Thyroid gland (tissue), 4 donors: ENCODE measurements at places on chromosomes 7 and 10.

GRCh38 chr7:134562136-134562535 is 13.2 kb downstream of the AKR1B15 start:
- DNase-seq: peak; percentile 38

DNA sequence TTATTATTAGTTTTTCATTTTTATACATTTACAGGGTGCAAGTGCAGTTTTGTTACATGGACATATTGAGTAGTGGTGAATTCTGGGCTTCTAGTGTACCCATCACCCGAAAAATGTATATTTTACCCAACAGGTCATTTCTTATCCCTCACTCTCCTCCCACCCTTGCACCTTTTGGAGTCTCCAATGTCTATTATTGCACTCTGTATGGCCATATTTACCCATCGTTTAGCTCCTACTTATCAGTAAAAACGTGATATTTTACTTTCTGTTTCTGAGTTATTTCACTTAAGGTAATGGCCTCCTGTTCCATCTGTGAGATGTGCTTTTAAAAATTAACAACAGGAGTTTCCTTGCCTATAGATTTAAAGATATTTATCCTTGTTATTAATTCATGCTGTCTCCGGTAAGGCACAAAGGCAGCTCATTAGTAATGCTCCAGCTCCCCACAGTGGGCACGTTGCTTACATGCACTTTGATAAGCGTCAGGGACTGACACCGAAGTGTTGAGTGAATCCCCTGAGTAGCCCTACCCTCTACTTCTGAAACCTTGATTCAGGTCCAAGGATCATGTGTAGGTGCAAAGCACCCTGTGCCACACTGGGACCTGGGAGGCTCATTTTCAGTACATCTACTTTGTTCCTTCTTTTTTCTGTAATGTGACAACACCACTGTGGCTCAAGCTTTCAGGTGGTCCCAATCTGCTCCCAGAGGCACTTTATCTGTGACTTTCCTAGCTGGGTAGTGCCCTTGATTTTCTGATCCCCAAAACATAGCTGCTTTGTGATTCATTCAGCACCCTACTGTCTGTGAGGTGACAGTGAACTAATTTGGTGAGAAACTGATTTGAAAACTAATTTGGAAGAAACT is 27.3 kb downstream of the HYAL4 start:
- peak; percentile 43 for DNase-seq

DNA sequence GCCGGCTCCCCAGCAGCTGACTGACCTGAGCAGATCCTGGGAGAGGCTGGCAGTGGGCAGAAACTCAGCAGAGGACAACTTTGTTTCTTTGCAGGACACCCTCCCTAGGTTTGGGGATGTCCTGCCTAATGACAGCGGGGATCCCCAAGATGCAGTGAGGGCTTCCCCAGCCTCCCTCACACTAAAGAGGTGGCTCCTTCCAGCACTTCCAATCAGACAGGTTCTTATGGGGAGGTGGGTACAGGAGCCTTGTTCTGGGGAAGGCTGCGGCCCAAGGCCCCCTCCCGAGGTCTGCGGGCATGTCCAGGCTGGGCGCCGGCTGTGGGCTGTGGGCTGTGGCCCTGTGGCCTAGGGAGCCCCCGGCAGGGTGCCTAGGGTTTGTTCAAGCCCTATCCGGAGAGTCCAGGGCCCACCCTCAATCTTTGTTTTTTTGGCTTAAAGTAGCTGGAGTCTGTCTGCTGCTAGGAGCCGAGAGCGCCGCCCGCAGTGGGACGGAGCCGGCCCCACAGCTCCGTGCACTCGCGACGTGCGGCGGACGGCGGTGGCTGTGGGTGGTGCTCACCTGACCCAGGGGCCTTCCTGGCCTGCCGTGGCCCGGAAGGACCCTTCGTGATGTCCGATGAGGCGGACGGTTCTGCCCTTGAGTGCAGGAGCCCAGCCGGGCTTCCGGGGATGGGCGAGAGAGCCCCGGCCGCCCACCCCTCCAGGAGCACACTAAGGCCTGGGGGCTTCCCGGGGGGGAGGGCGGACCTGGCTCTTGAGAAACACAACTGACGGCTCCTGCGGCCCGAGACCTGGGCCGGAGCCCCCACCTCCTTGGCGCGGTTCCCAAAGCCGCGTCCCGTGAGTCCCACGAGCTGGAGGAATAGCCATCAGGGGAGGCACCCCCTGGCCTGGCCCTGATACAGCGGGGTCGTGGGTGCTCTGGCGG is 57.2 kb downstream of the PDGFA start:
- no peak for DNase-seq

- DNase-seq: no peak
These were observed 166.3 kb upstream of the RNF32 start for GRCh38 chr7:156474241-156474743.

DNA sequence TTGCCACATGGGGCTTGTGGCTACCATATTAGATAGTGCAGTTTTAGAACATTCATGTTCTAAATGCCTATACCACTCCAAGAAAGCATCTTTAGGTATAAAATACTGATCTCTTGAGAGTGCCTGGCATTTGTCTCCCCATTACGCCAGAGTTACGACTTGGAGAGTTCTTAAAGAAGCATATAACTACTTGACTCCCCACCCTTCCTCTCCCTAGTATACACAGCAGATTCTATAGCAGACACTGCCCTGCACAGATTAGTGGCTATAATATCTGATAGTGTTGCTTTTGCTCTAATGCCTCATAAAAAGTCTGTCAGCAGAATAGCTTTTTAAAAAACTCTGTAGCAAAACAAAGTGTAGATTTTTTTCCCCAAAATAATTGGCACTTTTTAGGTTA is 90.8 kb downstream of the ZMYND11 start:
- DNase-seq: no peak
